Neuronal stem cell (in vitro differentiated cells): ENCODE measurements at places on chromosomes 12 and 14.
A peak's percentile ranks its signal among the peaks of the same experiment; 100 is the strongest.

- peaks cover 7% of the 10 kb centered on the region for H3K27me3 ChIP-seq
- H3K4me3 ChIP-seq, result no peak overlapping the region
- H3K4me1 ChIP-seq, result no peaks in the 10 kb centered on the region
- no peaks in the 10 kb centered on the region for H3K36me3 ChIP-seq
These were observed 85.5 kb downstream of the STAB2 start for GRCh38 chr12:103672401-103673119.

DNA sequence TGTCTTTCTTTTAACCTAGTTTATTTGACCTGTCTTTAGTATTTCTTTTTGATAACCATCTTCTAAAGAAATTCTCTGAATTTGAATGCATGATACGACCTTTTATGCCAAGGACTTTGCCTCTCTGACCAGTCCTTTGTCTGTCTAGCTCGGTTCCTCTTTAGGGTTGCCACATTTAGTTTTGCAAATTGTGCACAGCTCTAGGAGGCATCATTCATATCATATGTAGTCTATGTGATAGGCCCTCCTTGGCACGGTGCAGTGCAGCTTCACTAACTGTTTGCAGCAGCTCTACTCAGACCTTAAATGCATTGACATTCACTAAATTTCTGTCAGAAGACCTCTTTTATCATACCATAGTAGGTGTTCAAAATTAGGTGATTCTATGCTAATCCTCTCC is 75.6 kb downstream of the USP15 start:
- H3K27me3 ChIP-seq, result no peaks in the 10 kb centered on the region
- H3K4me3 ChIP-seq, result no peak overlapping the region
- H3K27ac ChIP-seq, result no peak overlapping the region
- H3K36me3 ChIP-seq, result no peaks in the 10 kb centered on the region
- H3K4me1 ChIP-seq, result no peaks in the 10 kb centered on the region

DNA sequence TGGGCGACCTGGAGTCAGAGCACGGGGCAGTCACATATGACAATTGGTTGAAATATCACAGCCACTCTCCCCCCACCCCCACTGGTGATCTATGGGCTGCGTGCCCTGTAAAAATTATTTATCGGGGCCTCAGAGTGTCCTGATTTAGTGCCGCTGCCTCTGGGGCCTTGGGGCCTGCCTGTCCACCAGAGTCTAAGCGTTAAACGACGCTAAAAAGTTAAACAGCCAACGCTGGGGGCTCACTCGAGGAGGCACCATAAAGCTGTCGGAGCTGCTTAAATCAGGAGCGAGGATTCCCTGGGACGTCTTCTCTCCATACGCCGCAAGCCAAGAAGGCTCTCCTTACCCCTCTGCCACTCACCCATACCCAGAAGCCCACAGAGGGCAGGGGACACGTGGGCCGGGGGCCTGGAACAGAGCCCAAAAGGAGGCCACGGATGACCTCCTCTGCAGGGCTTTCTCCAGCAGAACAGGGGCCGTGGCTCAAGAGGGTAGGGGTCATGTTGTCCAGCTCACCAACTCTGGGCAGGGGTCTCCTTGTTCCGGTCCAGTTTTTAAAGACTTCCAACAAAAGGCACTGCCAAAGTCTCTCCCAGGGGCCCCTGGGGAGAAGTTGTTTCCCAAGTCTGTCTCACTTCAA is 42.2 kb downstream of the SMUG1 start:
- peaks cover 2% of the 10 kb centered on the region for H3K4me1 ChIP-seq
- H3K27me3 ChIP-seq, result no peaks in the 10 kb centered on the region
- no peak for DNase-seq

GRCh38 chr12:53965281-53966084 is 7.4 kb upstream of the HOXC11 start:
- no peak for DNase-seq
- no peaks in the 10 kb centered on the region for H3K36me3 ChIP-seq
- no peaks in the 10 kb centered on the region for H3K4me1 ChIP-seq
- H3K27me3 ChIP-seq, result peaks cover 99% of the 10 kb centered on the region
- no peak overlapping the region for H3K27ac ChIP-seq

- H3K36me3 ChIP-seq, result no peaks in the 10 kb centered on the region
- no peaks in the 10 kb centered on the region for H3K4me1 ChIP-seq
These were observed 146.4 kb upstream of the LMNTD1 start for GRCh38 chr12:25699454-25699853.

- H3K36me3 ChIP-seq, result no peaks in the 10 kb centered on the region
- H3K4me1 ChIP-seq, result no peaks in the 10 kb centered on the region
- H3K27ac ChIP-seq, result no peak overlapping the region
- no peak overlapping the region for H3K4me3 ChIP-seq
These were observed 56.4 kb downstream of the LRRC74A start for GRCh38 chr14:76882651-76883050.

- peaks cover 14% of the 10 kb centered on the region for H3K36me3 ChIP-seq
- no peaks in the 10 kb centered on the region for H3K27me3 ChIP-seq
- no peak overlapping the region for H3K4me3 ChIP-seq
- no peak overlapping the region for H3K27ac ChIP-seq
- H3K4me1 ChIP-seq, result no peaks in the 10 kb centered on the region
These were observed 38.6 kb upstream of the LRTM2 start for GRCh38 chr12:1781772-1782171.

DNA sequence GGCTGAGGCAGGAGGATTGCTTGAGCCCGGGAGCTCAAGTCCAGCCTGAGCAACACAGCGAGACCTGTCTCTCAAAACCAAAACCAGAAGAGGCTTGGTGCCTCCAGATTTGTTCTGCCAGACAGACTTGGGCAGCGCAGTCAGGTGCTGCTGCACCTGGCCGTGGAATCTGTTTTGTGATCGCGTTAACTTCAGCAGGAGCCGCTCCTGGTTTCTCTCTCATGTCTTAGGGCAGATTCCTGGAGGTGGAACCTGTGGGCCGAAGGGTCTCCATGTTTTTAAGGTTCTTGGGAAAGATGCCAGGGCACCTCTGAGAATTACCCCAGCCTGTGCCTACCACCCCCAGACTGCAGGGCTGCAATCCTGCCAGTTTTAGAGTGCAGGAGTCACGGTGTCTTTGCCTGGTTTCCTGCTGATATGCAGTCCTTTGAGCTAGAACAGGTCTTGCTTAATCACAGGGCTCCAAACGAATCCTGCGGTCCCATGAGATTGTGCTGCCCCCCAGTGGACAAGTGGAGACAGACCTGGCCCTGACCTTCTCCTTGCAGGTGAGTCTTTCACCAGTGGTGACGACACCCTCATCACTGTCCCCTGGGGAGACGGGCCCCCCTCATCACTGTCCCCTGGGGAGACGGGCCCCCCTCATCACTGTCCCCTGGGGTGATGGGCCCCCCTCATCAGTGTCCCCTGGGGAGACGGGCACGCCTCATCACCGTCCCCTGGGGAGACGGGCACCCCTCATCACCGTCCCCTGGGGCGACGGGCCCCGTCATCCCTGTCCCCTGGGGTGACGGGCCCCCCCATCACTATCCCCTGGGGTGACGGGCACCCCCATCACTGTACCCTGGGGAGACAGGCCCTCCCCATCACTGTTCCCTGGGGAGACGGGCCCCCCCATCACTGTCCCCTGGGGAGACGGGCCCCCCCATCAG is 37.6 kb downstream of the PACS2 start:
- no peak overlapping the region for H3K27ac ChIP-seq
- peak; percentile 80 for DNase-seq
- no peaks in the 10 kb centered on the region for H3K36me3 ChIP-seq
- no peak overlapping the region for H3K4me3 ChIP-seq

GRCh38 chr12:58750484-58750883 is 169.8 kb downstream of the LRIG3 start:
- no peaks in the 10 kb centered on the region for H3K27me3 ChIP-seq
- no peaks in the 10 kb centered on the region for H3K4me1 ChIP-seq
- no peak for DNase-seq

GRCh38 chr12:2229661-2230539 is 177.1 kb downstream of the CACNA1C start:
- DNase-seq, result no peak
- no peaks in the 10 kb centered on the region for H3K27me3 ChIP-seq
- no peaks in the 10 kb centered on the region for H3K36me3 ChIP-seq
- H3K27ac ChIP-seq, result no peak overlapping the region
- no peaks in the 10 kb centered on the region for H3K4me1 ChIP-seq

DNA sequence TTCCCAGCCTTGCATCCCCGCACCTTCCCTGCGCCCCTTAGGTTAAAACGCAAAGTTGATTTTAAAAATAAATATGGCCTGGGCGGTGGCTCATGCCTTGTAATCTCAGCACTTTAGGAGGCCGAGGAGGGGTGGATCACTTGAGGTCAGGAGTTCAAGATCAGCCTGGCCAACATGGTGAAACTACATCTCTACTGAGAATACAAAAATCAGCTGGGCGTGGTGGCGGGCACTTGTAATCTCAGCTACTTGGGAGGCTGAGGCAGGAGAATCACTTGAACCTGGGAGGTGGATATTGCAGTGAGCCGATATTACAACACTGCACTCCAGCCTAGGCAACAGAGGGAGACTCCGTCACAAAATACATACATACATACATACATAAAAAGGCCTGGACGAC is 96.0 kb downstream of the GCH1 start:
- H3K4me1 ChIP-seq, result peaks cover 2% of the 10 kb centered on the region
- DNase-seq, result no peak
- no peak overlapping the region for H3K27ac ChIP-seq
- peaks cover 13% of the 10 kb centered on the region for H3K27me3 ChIP-seq
- H3K4me3 ChIP-seq, result no peak overlapping the region

DNA sequence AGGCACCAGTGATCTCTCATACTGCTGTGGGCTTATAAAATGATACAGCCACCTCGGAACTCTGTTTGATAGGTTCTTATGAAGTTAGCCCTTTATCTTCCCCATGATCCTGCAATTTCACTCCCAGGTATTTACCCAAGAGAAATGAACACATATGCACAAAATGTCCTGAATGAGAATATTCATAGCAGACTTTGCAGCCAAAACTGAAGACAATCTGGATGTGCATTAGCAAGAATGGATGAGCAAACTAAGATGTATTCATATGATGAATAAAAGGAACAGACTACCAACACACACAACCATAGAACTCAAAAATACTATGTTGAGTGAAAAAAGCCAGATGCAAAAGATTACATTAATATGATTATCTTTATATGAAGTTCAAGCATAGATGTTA is 66.7 kb downstream of the KCNA5 start:
- peaks cover 2% of the 10 kb centered on the region for H3K4me1 ChIP-seq
- H3K36me3 ChIP-seq, result no peaks in the 10 kb centered on the region
- no peak for DNase-seq
- no peak overlapping the region for H3K27ac ChIP-seq
- no peak overlapping the region for H3K4me3 ChIP-seq
- no peaks in the 10 kb centered on the region for H3K27me3 ChIP-seq

DNA sequence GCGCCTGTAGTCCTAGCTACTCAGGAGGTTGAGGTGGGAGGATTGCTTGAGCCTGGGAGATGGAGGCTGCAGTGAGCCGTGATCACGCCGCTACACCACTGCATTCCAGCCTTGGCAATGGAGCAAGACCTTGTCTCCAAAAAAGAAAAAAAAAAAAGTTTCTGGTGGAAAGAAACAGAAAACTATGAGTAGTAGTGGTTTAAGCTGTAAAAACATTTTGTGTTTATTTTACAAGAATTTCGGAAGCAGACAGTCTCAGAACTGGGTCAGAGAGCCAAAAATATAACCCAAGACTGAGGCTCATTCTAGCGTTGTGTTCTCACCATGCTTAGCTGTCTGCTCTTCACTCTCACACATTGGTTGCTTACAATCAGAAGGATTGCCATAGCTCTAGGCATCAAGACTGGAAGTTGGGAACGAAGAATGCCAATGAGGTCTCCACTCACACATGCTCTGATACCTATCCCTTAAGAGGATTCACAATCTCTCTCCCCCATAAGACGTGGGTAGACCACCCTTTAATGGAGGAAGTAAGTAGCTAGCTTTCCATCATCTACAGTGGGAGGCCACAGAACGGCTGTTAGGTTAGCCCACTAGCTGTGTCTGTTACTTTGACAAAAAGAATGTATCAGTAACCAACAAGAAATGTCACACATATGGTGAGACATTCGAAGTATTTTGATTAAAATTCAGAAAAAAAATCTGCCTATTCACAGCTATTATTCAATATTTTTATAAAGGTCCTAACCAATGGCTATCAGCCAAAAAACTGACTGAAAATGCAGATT is 117.6 kb upstream of the RASSF8 start:
- H3K36me3 ChIP-seq, result no peaks in the 10 kb centered on the region
- H3K4me1 ChIP-seq, result no peaks in the 10 kb centered on the region
- H3K4me3 ChIP-seq, result no peak overlapping the region

- no peaks in the 10 kb centered on the region for H3K27me3 ChIP-seq
- DNase-seq, result no peak
- H3K4me3 ChIP-seq, result no peak overlapping the region
- no peak overlapping the region for H3K27ac ChIP-seq
- H3K4me1 ChIP-seq, result no peaks in the 10 kb centered on the region
These were observed 25.4 kb upstream of the ALDH2 start for GRCh38 chr12:111741235-111741812.

DNA sequence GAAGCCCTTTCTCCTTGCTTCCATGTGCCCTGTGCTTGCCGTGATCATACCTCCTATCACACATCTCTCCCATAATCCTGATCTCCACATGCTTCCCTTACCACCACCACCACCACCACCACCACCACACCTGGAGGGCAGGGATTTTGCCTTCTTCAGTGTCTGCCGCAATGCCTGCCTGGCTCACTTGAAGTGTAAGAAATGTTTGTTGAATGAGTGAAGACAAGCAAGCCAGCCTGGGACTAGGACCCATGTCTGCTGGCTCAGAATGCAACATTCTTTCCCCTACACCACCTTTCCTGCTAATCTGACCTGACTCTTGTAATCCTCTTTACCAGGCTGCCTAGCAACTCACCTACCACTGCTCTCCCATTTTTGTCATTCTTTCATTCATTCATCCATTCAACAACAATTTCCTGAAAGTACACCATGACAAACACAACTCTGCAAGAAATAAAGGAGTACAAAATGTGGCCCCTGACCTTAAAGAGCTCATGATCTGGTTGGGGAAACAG is 3.5 kb upstream of the NID2 start:
- peaks cover 13% of the 10 kb centered on the region for H3K4me1 ChIP-seq
- no peaks in the 10 kb centered on the region for H3K36me3 ChIP-seq
- no peak overlapping the region for H3K4me3 ChIP-seq
- H3K27ac ChIP-seq, result no peak overlapping the region
- peaks cover 4% of the 10 kb centered on the region for H3K27me3 ChIP-seq

DNA sequence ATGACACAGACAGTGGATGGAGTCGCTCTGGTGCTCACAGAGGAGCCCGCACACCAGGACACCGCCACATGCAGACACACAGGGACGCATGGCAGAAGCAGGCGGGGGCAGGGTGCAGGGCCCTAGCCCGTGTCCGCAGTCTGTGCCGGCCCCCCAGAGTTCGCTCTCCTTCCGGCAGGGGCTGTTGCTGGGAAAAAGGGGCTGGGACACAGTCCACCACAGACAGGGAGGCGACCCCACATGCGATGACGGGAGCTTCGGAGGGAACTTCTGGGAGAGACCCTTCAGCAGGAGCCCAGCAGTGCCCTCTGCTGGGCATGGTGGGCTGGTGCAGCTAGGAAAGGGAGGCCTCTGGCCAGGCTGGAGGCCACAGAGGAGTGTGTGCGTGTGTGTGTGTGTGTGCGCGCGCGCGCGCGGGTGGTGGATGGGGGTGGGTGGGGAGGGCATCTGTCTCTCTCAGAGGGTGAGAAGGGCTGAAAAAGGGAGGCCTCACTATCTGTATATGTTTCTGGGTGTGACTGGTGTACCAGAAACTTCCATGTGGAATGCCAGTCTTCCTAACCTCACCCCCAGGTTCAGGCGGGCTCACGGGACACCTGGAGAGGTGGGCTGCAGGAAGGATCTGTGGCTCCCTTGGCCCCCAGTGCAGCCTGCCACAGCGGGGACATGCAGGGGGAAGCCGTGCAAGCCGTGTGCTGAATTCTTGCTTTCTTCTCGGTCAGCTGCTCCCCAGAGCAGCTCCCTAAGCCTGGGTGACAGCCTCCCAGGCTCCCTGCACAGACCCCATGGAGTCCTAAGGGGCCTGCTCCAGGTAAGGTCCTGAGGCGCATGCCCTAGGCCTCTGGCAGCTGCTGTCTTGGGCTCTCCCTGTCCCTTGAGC is 60.7 kb downstream of the PLEKHG3 start:
- peaks cover 4% of the 10 kb centered on the region for H3K27me3 ChIP-seq
- H3K4me3 ChIP-seq, result no peak overlapping the region
- no peak overlapping the region for H3K27ac ChIP-seq
